ENCODE measurements at places on chromosomes 3 and 15. TPM values are rescaled to one million over a fixed set of nuclear protein-coding genes. Genes with fewer than 3 reads are reported as not detected.

The KBTBD12 gene
- total RNA-seq, result not detected

The PLCD1 gene
- 18.5 TPM for total RNA-seq

The SMAD6 gene
- total RNA-seq, result 5.3 TPM

The SH3GL3 gene
- total RNA-seq, result 0.78 TPM

The GREM1 gene
- 96.8 TPM for total RNA-seq

The U2SURP gene
- 35.6 TPM for total RNA-seq

The FEZF2 gene
- total RNA-seq, result not detected

The PRKCD gene
- total RNA-seq, result 4.2 TPM

The ACSBG1 gene
- not detected for total RNA-seq

The THAP10 gene
- 3.1 TPM for total RNA-seq

The UCN2 gene
- total RNA-seq, result 3.1 TPM
